ENCODE measurements at places on chromosomes 11 and 22.

DNA sequence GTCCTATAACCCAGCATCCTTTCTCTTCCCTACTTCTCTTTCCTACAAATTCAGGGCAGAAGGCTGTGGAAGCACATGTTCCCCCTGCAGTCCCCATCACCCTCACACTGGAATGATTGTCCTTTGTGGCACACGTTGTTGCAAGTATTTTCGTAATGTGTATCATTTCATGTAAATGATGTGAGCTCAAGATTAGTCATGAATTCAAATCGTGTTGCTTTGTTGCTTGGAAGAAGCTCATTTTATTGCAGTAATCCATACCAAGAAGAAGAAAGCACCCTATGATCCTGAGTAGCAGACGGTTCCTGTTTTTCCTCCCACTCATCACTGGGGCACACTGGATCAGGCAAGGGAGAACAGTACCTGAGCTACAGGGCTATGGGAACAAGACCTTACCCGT, 173.4 kb downstream of the NCAM1 start:
- no peak for DNase-seq

GRCh38 chr11:85665733-85666132, 804 bp upstream of the CREBZF start:
- no peak for DNase-seq

DNA sequence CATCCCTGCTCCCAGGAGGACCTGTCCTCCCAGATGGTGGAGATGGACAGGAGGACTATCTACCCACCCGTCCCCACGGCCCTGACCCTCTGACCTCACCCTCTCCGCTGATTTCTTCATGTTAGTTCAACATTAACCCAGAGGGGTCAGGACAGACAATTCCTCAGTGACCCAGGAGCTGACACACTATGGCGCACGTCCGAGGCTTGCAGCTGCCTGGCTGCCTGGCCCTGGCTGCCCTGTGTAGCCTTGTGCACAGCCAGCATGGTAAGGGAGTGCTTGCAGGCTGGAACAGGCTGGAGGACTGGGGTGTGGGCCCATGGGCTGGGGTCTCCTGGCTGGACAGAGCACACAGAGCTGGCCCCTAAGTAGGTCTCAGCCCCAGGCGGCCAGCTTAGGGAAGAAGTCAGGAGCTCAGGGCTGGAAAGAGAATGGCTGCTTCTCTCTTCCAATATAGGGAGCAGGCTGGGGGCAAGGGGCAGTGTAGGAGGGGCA, at the start of gene F2:
Gene F2 (plus strand): TSS at position 166 of the 495 bp plus-strand sequence. CDS start 23 bp downstream, at position 189.
- no peak for DNase-seq

DNA sequence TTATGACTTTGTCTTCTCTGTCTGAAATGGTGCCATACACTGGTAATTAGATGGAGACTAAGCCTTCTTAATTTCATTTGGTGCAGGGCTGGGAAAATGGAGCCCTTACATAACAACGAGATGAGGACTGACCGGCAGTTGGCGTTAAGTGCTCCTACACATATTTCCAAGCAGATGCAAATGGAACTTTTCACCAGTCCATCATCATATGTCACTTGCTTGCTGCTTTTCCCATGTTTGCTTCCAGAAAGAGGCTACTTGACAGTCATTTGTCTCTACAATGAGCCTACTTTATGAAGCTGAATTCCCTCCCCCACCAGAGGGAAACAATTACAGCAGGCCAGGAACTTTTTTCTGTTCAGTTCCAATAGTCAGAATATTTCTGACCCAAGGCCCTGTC, 32.6 kb downstream of the SVIP start:
- DNase-seq, result no peak

- DNase-seq, result no peak
Observed at GRCh38 chr11:17550450-17551346, 3.6 kb downstream of the OTOG start.

DNA sequence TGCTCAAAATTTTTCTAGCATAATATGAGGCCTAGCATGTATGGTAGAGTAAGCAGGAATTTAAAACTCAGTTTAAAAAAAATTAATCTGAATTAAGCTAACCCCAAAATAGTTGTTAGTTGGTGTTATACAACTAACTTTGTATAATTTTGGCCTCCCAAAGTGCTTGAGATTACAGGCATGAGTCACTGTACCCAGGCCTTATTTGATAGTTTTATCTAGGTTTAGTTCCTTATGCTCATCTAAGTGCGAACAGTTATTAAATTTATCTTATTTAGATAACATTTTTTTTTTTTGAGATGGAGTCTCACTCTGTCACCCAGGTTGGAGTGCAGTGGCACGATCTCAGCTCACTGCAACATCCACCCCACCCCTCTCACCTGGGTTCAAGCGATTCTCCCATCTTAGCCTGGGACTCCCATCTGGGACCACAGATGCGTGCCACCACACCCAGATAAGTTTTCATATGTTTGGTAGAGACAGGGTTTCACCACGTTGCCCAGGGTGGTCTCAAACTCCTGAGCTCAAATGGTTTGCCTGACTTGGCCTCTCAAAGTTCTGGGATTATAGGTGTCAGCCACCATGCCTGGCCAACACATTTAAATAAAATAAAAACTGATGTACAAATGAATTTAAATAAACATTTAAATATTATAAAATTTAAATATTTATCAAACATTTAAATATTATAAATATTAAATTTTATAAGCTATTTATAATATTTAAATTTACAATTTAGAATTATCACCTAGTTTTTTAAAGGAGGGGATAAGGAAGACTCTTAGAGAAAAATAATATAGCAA, 7.5 kb downstream of the IL18 start:
- DNase-seq, result no peak

DNA sequence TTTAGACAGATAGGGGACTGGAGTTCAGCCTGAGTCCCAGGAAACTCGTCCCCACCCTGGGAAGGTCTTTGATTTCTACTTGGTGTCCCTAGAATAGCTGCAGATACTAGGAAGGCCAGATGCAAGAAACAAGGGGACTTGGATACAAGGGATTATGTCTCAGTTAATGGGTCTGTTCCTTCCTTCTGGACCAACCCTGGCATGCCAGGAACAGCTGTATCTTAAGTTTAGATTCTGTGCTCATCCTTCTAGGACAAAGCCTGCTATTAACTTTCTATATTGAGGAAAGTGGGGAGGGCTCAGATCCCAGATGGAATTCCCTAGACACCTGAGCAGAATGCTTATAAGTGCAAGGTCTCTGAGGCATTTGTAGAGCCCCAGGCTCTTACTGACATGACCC, 3.9 kb upstream of the OR52M1 start:
- DNase-seq, result no peak

DNA sequence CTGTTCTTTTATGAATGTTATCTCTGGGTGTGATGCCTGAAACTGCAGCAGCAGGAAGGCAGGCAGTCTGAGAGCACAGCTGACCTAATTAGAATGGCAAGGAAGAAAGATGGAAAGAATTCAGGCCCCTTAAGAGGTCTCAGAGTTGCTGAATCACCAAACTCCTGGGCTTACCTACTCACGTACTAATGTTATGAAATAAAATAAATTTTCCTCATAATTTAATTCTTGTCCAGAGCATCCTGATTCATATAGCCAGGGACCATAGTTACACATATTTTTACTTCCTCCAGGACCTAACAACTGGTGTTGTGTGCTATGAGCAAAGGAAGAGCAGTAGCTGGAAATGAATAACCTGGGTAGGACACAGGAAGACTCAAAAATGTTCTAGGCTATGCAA, 41.9 kb downstream of the SNX19 start:
- DNase-seq, result no peak

DNA sequence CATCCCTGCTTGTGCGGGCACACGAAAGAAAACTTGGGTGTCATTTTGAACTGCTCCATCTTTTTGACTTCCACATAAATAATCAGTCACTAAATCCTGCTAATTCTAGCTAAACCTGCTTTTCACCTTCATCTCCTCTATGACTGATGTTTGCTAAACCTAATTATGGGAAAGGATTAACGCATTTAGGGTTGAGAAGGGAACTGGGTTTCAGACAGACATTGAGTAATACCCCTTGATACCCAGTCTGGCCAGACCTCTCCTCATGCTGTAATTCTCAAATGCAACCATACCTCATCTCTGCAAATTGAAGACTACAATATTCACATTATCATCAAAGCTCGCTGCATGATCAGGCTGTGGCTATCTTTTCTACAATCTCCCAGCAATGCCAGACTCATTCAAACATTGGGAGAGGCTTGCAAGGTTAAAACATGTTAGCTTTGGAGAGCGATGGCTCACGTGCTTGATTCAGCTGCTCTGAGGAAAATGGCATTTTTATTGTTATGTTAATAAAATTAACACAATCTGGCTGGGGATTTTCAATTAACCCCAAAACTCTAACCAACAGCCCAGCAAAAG, 2.4 kb downstream of the HPS4 start:
- DNase-seq, result no peak

DNA sequence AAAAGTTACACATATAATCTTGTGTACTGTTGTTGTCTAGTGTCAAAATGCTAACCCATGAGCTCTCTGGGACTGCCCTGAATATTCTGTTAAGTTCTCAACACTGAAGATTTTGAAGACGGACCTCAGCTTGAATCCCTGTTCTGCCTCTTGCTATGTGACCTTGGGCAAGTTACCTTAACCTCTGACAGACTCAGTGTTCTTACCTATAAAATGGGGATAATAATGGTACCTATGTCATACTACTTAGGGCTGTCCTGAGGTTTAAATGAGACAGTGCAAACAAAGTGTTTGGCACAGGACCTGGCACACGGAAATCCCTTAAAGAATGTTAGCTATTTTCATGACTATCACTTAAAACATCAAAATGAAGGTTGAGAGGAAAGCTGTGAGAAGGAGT, 11.3 kb downstream of the TMEM218 start:
- DNase-seq, result no peak

- DNase-seq, result no peak
Observed at GRCh38 chr11:72821221-72821919, 7.2 kb downstream of the ATG16L2 start.

DNA sequence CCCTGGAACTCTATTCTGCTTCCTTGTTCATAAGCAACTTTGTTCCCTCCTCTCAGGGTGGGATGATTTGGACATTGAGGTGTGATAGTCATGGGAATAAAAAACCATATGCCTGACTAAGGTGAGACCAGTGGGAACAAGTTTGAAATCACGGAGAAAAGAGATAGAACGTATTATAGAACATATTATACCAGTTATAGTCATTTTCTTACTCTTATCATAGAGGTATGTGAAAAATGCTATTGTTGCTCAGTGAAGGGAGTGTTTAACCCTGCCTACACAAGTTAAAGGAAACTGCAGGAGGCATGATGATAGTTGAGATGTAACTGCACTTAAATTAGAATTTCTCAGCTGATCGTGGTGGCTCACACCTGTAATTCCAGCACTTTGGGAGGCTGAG, 15.5 kb downstream of the OR6Q1 start:
- no peak for DNase-seq

GRCh38 chr11:110089617-110090282, 3.4 kb upstream of the ZC3H12C start:
- no peak for DNase-seq

DNA sequence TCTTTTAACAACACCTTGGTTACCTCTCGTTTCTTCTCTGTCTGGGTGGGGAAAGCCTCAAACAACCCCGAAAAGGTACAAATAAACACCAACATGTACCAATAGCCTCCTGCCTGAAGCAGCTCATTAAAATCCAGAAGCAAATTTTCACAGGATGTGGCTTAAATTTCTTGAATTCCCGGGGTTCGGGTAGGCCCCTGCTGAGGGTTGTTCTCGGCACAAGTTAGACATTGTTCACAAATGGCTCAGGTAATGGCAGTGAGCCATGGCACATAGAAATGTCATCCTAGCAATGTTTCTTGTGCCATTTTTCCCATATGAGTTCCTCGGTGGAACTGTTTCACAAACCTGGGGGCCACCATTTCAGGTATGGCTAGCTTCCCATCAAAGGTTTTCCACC, 19.7 kb upstream of the GLYATL1 start:
- no peak for DNase-seq

- no peak for DNase-seq
Observed at GRCh38 chr11:134584706-134585445, 172.8 kb upstream of the B3GAT1 start.

- DNase-seq, result no peak
Observed at GRCh38 chr22:33781411-33781810, 138.9 kb downstream of the LARGE1 start.

GRCh38 chr11:12999597-12999996, 9.5 kb upstream of the RASSF10 start:
- no peak for DNase-seq

- no peak for DNase-seq
Observed at GRCh38 chr11:117428856-117429229, 101.2 kb downstream of the CEP164 start.

DNA sequence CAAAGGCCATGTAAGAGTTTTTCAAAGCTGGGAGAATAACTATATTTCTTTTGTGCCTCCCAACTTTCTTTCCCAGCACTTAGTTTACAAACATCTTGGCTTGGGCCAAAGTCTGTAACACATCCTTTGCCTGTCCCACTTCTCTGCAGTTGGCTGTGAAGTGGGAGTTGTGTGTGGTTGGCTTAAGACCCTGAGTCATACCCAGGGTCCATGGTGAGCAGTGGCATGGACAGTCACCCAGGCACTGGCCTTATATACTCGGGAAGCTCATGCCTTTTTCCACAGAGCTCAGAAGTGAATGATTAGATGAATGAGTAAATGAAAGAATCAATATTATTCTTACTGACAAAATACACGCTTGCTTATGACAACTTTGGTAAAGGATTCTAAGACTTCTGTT, 231.4 kb downstream of the BLID start:
- no peak for DNase-seq

DNA sequence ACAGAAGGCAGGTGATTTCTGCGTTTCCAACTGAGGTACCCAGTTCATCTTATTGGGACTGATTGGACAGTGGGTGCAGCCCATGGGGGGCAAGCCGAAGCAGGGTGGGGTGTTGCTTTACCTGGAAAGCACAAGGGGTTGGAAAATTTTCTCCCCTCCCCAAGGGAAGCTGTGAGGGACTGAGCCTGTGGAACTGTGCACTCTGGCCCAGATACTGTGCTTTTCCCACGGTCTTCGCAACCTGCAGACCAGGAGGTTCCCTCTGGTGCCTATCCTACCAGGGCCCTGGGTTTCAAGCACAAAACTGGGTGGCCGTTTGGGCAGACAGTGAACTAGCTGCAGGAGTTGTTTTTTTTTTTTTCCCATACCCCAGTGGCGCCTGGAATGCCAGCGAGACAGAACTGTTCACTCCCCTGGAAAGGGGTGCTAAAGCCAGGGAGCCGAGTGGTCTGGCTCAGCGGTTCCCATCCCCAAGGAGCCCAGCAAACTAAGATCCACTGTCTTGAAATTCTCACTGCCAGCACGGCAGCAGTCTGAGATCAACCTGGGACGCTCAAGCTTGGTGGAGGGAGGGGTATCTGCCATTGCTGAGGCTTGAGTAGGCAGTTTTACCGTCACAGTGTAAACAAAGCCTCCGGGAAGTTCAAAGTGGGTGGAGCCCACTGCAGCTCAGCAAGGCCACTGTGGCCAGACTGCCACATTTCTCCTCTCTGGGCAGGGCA, 97.2 kb downstream of the JRKL start:
- DNase-seq, result no peak

Measured in glomerular endothelial cell (primary cell).